ENCODE measurements at places on chromosomes 5 and 9. TPM values are rescaled to one million over a fixed set of nuclear protein-coding genes. Genes with fewer than 3 reads are reported as not detected.

Gene ZNF608
- 37.5 TPM for total RNA-seq

Gene C9
- 0.05 TPM for total RNA-seq

Gene TYRP1
- total RNA-seq, result 0.23 TPM

Gene CARD9
- total RNA-seq, result 1.7 TPM

Gene ZNF618
- 1.8 TPM for total RNA-seq

DNA sequence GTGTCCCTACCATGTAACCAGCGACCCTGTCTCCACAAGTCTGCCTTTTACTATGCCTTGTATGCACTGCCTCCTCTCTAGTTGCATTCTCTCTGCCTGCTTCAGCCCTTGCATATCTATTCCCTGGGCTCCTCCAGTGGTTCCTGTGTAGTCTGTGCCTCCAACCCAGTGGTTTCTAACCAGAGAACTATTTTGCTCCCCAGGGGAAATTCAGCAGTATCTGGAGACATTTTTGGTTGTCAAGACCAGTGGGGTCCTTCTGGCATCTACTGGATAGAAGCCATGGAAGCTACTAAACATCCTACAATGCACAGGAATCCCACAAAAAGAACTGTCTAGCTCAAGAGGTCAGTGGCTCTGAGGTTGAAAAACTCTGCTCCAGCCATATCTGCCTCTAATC lies 224.1 kb upstream of the RASEF start:
- H3K27me3 ChIP-seq, result no peaks in the 10 kb centered on the region
- H3K4me3 ChIP-seq, result no peak overlapping the region
- peaks cover 5% of the 10 kb centered on the region for H3K4me1 ChIP-seq
- no peak for DNase-seq
- H3K36me3 ChIP-seq, result no peaks in the 10 kb centered on the region
- no peak overlapping the region for H3K27ac ChIP-seq

- H3K4me3 ChIP-seq, result no peak overlapping the region
- no peak for DNase-seq
- no peak overlapping the region for H3K27ac ChIP-seq
- no peaks in the 10 kb centered on the region for H3K27me3 ChIP-seq
- no peaks in the 10 kb centered on the region for H3K4me1 ChIP-seq
Observed at GRCh38 chr5:11289208-11289607, 528.2 kb upstream of the DAP start.

DNA sequence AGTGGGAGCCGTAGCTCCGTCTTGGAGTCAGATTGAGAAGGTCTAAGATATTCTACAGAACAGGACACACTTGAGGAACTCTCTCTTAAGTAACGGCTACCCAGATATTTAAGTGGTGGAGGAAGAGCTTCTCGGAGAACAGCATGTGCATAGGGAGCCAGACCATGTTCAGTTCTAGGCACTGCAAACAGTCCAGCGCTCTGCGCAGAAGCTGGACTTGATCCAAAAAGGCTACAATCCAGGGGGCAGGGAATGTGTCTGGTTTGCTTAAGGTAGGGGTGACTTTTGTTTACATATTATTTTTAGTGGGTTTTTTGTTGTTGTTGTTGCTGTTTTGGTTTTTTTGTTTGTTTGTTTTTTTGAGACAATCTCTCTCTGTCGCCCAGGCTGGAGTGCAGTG lies 16.8 kb upstream of the CCL28 start:
- no peaks in the 10 kb centered on the region for H3K4me1 ChIP-seq
- H3K4me3 ChIP-seq, result no peak overlapping the region

- H3K4me1 ChIP-seq, result no peaks in the 10 kb centered on the region
- H3K36me3 ChIP-seq, result no peaks in the 10 kb centered on the region
- no peak overlapping the region for H3K4me3 ChIP-seq
- no peak overlapping the region for H3K27ac ChIP-seq
Observed at GRCh38 chr5:74141053-74141452, 499.5 kb downstream of the ENC1 start.

- no peak for DNase-seq
- H3K4me3 ChIP-seq, result no peak overlapping the region
- H3K27me3 ChIP-seq, result no peaks in the 10 kb centered on the region
- no peaks in the 10 kb centered on the region for H3K4me1 ChIP-seq
Observed at GRCh38 chr5:40165789-40166728, 513.7 kb upstream of the PTGER4 start.

DNA sequence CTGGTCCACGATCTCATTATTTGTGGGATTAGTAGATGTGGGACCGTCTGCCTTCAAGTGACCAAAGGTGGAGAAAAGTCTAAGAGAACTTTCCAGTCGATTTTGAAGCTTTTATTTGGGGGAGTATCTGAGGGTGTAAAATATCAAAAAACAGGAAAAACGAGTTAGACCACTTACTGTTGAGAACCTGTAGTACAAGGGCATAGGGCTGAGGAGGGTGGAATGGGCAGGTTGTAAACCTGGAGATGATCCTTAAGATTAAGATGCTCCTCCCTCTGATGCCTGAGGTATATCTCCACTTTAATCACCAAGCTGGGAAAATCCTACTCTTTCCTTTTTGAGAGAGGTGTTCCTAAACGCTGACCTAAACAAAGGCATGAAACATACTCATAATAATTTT lies 32.0 kb upstream of the GTF2H2C start:
- DNase-seq, result no peak
- no peaks in the 10 kb centered on the region for H3K27me3 ChIP-seq
- H3K36me3 ChIP-seq, result no peaks in the 10 kb centered on the region
- H3K4me3 ChIP-seq, result no peak overlapping the region
- no peaks in the 10 kb centered on the region for H3K4me1 ChIP-seq
- no peak overlapping the region for H3K27ac ChIP-seq

- H3K36me3 ChIP-seq, result no peaks in the 10 kb centered on the region
- H3K27ac ChIP-seq, result no peak overlapping the region
- no peak for DNase-seq
- H3K4me3 ChIP-seq, result no peak overlapping the region
- no peaks in the 10 kb centered on the region for H3K4me1 ChIP-seq
- H3K27me3 ChIP-seq, result no peaks in the 10 kb centered on the region
Observed at GRCh38 chr9:118000581-118000980, 296.4 kb downstream of the TLR4 start.

GRCh38 chr9:116494815-116495634 lies 192.1 kb upstream of the TRIM32 start:
- no peaks in the 10 kb centered on the region for H3K4me1 ChIP-seq
- H3K4me3 ChIP-seq, result no peak overlapping the region
- no peaks in the 10 kb centered on the region for H3K27me3 ChIP-seq
- peak; percentile 13 for DNase-seq
- no peaks in the 10 kb centered on the region for H3K36me3 ChIP-seq

- H3K4me3 ChIP-seq, result no peak overlapping the region
- no peak overlapping the region for H3K27ac ChIP-seq
- no peaks in the 10 kb centered on the region for H3K36me3 ChIP-seq
Observed at GRCh38 chr5:60541980-60542379, 158.0 kb downstream of the DEPDC1B start.

GRCh38 chr9:134375430-134376385 lies 49.5 kb downstream of the RXRA start:
- H3K27ac ChIP-seq, result peak overlapping the region; percentile 65
- H3K4me1 ChIP-seq, result peaks cover 68% of the 10 kb centered on the region
- H3K4me3 ChIP-seq, result no peak overlapping the region
- H3K27me3 ChIP-seq, result no peaks in the 10 kb centered on the region
- DNase-seq, result no peak
- no peaks in the 10 kb centered on the region for H3K36me3 ChIP-seq

GRCh38 chr5:132854301-132854700 lies 12.0 kb downstream of the GDF9 start:
- no peak overlapping the region for H3K27ac ChIP-seq
- DNase-seq, result no peak
- no peak overlapping the region for H3K4me3 ChIP-seq
- no peaks in the 10 kb centered on the region for H3K36me3 ChIP-seq

GRCh38 chr9:124216474-124217176 lies 41.1 kb upstream of the NEK6 start:
- H3K27ac ChIP-seq, result no peak overlapping the region
- peaks cover 16% of the 10 kb centered on the region for H3K4me1 ChIP-seq
- no peaks in the 10 kb centered on the region for H3K27me3 ChIP-seq
- no peak for DNase-seq

GRCh38 chr5:82597437-82597836 lies 319.3 kb upstream of the RPS23 start:
- peak; percentile 7 for DNase-seq
- no peak overlapping the region for H3K27ac ChIP-seq
- no peaks in the 10 kb centered on the region for H3K4me1 ChIP-seq
- H3K27me3 ChIP-seq, result no peaks in the 10 kb centered on the region
- no peaks in the 10 kb centered on the region for H3K36me3 ChIP-seq

DNA sequence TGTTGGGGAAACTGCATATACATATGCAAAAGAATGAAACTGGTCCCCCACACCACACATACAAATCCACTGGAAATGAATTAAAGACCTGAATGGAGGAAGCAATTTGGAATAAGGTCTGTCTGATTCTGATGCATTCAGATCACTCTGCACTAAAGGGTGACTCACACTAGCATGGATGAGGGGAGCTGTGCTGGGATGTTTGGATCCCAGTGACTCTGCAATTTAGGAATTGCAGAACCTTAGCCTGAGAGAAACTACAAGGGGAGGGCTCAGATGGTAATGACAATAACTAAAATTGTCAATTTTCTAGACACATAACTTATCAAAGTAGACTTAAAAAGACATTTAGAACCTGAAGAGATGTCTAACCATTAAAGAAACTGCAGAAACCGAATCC lies 312.0 kb downstream of the CDK5RAP2 start:
- no peak overlapping the region for H3K4me3 ChIP-seq
- DNase-seq, result no peak
- no peaks in the 10 kb centered on the region for H3K4me1 ChIP-seq
- H3K27me3 ChIP-seq, result no peaks in the 10 kb centered on the region
- no peaks in the 10 kb centered on the region for H3K36me3 ChIP-seq

GRCh38 chr9:124297551-124297901 lies 39.8 kb downstream of the NEK6 start:
- H3K4me3 ChIP-seq, result no peak overlapping the region
- no peaks in the 10 kb centered on the region for H3K36me3 ChIP-seq
- DNase-seq, result peak; percentile 43
- peaks cover 93% of the 10 kb centered on the region for H3K4me1 ChIP-seq

- no peaks in the 10 kb centered on the region for H3K36me3 ChIP-seq
- no peaks in the 10 kb centered on the region for H3K4me1 ChIP-seq
- H3K4me3 ChIP-seq, result no peak overlapping the region
- H3K27ac ChIP-seq, result no peak overlapping the region
Observed at GRCh38 chr5:34016750-34017149, 8.9 kb upstream of the AMACR start.

All from Panc1 (cell line).